ENCODE measurements at places on chromosomes 1 and 21.

DNA sequence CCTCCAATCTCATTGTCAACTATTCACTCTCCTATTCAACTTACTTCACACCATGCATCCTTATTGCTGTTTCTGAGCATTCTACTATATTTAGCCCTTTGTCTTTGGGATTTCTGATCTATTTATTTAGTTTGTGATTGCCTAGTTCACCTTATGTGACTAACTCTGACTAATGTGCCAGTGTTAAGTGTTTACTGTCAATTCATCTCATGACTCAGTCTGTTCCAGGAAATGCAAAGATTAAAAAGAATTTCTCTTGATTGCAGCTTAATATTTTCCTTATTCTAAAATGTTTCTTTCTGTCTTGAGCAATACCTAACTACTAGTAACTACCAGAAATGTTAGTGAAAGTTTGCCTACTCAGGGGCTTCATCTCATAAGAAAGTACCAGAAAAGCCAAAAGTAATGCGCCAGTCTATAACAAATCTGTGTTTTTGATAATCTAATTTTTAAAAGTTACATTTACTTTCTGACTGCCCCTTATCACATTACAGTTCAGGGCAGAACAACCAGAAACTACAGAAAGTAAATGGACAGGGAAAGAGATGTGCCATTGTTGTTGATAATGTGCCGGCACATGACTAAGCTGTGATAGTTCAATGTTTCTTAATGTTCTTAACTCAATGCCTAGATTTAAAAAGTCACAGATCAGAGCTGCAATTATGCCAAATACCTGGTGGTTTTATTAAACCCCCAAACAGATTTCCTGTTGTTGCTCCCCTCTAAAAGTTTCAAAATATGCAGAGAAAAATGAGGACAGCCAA lies 556.5 kb downstream of the PTBP2 start:
- DNase-seq, result no peak

- no peak for DNase-seq
These were observed 75.0 kb downstream of the PTPN14 start for GRCh38 chr1:214476229-214476985.

GRCh38 chr21:41953831-41954653 lies at the start of gene C2CD2:
Gene C2CD2, minus strand, starts transcription at chr21:41954018. Its CDS starts 370 bp downstream, at chr21:41953648.
- peak; percentile 55 for DNase-seq

DNA sequence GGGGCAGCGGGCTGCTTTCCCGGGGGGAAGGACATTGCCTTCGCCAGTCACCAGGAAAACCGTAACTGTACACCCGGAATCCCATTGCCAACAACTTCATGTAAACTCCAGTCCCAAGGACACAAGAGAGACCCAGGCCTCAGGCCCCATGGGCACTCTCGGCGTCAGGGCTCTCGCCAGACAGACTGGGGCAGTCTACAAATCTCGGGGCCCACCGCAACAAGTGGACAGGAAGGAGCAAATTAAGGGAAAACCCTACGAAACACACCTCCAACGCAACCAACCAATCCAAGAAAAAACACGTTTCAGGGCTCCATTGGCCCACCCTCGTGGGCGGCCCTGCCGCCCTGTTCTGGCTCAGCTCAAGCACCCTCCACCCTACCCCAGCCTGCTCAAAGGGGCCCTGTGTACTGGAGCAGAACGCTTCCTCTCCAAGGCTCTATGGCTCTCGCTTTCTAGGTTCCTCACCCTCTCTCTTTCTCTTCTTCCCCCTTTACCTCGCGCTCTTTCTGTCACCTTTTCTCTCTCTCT lies 4.6 kb upstream of the ZNF678 start:
- no peak for DNase-seq

DNA sequence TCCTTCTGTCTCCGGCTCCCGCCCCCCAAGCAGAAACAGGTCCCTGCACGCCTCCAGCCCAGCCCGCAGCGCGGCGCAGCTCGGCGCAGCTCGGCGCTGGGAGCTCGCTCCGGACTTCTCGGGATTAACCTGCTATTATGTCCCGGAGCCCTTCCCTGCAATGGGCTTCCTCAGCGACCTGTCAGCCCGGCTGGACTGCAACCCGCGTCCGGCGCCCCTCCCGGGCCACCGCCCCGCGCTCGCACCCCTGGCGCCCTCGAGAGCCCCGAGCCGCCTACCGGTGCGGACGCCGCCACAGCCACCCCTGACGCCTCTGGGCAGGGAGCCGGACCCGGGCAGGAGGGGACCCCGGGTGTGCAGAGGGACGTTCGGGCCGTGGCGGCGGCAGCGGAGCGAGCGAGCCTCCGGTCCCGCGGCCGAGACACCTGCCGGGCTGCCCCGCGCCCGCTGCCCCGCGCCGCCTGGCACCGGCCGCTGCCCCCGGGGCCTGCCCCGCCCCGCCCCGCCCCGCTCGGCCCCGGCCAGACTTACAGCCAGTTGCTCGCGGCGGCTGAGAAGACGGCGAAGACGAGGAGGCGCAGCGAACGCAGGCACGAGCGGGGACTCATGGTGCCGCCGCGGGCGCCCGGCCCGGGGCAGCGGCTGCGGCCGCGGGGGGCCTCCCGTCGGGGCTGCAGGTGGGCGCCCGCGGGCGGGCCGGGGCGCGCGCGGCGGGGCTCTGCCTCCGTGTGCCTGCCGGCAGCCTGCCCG lies 407 bp downstream of the WNT4 start:
- peak; percentile 33 for DNase-seq

DNA sequence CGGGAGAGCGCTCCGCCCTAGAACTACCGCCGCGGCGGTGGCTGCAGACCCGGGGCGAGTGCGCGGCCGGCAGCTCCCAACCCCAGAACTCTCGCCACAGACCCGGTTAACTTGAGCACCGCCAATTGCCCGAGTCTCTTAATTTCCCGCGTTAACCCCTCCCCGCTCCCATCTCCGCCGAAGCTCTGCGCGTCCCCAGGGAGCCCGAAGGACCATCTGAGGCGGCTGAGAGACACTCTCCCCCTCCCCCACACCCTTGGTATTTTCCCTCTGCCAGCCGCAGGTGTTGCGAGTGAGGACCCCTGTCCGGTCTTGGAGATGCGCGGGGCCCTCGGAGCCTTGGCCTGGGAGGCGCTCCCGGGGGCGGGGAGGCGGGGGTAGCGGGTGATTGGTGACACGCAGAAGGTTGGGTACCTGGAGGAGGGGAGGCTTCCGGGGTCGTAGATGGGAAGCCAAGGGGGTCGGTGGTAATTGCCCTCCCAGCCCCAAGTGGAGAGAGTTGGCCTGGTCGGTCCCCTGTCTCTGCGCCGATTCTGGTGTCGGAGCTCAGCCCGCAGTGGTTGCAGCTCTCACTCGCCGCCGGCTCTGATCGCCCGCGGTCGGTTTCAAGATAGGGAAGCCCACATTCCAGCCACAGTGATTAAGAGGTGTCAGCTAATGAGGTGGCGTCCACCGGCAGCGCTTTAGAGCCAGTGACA lies 858 bp upstream of the SUSD4 start:
- peak; percentile 30 for DNase-seq

Data from NCI-H2081 (cell line).